ENCODE measurements at places on chromosomes 2 and 18.
A peak's percentile ranks its signal among the peaks of the same experiment; 100 is the strongest.

DNA sequence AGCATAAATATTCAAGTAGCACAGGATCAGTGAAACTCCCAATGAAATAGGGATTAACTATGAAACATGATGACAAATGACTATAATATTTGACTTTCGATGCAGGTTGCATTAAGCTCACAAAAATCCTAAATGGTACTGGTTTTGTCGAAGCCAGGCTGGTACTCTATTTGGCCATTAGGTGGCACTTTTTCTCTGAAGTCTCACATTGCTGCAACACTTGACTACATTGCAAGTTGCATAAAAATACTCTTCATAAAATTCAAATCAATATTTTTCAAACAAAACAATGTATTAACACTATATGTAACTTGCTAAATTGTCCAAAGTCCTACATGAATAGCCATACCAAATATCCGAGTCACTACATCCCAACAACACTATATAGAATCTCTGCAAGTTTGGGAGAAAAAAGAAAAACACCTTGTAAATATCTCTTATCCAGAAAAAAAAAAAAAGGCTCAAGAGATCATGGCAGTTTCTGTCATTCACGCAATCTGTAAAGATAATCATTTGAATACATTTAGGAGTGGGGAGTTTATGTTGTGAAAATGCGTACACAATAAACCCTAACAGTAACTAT lies 9.5 kb downstream of the RTTN start:
- peak; percentile 63 for DNase-seq

DNA sequence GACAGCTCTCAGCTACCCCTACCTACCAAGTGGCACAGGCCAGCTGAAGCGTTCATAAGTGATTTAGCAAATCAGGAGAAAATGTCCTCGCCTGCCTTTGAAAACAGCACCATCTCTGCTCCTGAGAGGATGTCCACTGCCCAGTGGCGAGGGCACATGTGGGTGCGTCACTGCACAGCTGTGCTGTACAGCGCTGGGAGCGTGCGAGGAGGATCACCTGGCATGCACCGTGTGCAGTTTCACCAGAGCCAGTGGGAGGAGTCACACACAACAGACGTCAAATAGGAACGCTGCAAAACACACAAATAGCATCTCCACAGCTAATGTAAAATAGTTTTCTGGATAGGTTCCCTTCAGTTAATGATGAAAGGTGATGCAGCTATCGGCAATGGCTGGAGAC lies 154.1 kb downstream of the HDAC4 start:
- peak; percentile 89 for DNase-seq

GRCh38 chr2:48279344-48280090 lies 250.4 kb upstream of the STON1 start:
- DNase-seq = no peak

GRCh38 chr2:143816916-143817315 lies 687.7 kb downstream of the ARHGAP15 start:
- peak; percentile 62 for DNase-seq

DNA sequence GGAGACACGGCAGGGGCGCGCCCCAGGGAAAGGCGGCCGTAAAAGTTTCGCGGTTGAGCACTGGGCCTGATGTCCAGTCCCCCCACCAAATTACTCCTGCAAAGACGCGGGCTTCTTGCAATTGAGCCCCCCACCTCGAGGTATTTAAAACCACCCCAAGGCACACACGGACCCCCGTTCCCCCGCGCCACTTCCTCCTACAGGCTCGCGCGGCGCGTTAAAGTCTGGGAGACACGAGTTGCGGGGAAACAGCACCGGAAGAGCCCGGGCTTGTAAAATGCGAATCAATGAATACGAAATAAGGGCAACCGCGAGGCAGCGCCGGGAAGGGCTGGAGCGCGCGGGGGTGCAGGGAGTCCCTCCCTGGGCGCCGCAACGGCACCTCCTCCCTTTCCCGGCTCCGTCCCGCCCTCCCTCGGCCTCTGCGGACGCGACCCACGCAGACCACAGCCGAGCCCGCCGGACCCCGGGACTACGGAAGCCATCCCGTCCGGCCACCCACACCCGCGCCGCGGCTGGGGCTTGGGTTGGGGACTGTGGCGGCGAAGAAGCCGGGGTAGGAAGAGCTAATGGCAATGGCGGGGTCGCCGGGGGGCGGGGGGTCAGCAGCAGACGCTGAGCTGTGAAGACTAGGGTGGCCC lies 918 bp upstream of the NETO1 start:
- DNase-seq = no peak

DNA sequence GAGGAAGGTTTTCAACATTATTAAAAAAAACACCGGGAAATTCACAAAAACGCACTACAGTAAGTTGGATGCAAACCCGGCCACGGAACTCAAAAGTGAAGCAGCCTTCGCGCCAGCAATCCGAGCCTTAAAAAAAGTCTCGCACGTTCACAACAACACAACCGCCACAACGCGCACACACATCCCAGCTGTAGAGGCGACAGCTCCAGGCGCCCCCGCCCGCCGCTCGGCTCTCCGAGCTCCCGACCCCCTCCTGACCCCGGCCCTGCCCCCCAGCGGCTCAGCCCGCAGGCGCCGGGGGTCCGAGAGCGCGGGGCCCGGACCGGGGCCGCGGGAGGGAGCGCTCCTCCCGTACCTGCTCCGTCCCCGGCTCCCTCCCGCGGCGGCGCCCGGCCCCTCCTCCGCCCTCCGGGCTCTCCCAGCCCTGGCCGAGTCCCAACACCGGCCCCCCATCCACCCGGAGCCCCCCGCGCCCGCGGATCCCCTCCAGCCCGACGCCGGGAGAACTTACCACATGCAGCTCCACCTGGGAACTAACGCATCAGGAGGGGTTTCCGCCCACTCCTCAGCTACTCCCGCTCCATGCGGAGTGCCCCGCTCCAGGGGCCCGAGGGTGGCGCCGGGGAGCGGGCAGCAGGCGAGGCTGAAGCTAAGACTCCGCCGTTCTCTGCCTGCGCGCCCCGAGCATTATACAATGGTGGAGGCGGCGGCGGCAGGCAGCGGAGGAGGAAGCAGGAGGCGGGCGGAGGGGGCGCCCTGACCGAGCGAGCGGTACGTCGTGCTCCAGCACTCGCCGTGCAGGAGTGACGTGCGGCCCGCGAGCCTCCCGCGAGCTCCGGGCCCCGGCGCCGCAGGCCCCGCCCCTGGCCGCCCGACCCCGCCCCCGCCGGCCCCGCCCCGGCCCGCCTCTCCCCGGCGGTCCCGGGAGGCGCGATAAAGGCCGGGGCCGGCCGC lies at the start of gene SERTAD2:
SERTAD2 (minus strand) TSS at position 805 of the 954 bp plus-strand sequence. CDS start 17,042 bp downstream, outside the sequence.
- no peak for DNase-seq

DNA sequence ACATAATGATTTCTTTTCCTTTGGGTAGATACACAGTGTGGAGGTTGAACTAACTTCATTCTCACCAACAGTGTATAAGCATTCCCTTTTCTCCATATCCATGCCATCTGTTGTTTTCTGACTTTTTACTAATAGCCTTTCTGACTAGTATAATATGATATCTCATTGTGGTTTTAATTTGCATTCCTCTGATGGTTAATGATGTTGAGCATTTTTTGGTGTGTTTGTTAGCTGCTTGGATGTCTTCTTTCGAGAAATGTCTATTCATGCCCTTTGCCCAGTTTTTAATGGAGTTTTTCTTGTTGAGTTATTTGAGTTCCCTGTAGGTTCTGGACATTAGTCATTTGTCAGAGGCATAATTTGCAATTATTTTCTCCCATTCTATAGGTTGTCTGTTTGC lies 59.8 kb downstream of the MARCHF4 start:
- DNase-seq = no peak

GRCh38 chr2:240360645-240361475 lies 74.6 kb upstream of the GPC1 start:
- no peak for DNase-seq

DNA sequence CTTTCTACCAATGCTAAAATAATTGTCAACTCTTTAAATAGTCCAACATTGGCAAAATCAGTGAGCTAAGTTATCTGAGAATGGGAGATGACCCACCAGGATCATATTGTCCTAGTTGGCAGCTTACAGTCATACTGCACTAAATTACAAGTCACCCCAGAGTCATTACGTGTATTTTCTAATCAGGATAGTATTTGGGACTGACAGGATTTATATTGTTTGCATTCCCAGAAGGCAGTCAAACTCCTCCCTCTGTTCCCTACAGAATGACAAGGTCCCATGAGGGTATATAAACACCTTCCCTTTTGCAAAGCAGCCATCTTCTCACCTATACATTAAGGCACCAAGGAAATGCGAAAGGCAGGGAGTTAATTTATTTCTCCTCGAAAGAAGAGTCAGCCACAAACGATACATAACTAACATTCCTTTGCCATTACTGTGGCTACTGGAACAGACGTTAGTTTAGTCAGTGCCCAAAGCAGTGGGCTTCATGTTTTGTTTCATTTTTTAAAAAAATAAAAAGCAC lies 125.3 kb downstream of the ANTXR1 start:
- peak; percentile 84 for DNase-seq

GRCh38 chr2:230922951-230923717 lies 1.9 kb downstream of the GPR55 start:
- no peak for DNase-seq

DNA sequence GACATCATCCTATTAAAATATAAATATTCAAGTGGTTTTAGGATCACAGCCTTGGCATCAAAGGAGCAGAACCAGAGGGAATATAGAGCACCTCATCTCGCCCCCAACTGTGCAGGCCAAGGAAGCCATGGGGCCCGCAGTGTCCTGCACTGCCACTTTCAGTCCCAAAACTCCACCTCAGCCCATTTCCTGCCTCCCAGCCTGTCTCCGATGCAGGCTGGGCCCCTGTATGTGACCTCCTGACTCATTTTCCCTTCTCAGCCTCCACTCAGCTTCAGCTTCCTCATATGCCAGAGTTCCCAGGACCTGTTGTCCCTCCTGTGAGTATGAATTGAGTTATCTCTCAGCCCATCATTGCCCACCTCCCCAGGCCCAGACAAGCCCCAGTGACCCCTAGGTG lies 72.9 kb upstream of the GLI2 start:
- DNase-seq = no peak

- peak; percentile 18 for DNase-seq
These were observed at the start of gene HSBP1L1 for GRCh38 chr18:79964330-79965118. Gene HSBP1L1, plus strand, starts transcription at chr18:79964643. Its CDS starts 93 bp downstream, at chr18:79964736.

- DNase-seq = no peak
These were observed 118.9 kb upstream of the COL5A2 start for GRCh38 chr2:189298481-189298880.

- DNase-seq = no peak
These were observed 193.4 kb downstream of the PARD3B start for GRCh38 chr2:204738721-204739120.

DNA sequence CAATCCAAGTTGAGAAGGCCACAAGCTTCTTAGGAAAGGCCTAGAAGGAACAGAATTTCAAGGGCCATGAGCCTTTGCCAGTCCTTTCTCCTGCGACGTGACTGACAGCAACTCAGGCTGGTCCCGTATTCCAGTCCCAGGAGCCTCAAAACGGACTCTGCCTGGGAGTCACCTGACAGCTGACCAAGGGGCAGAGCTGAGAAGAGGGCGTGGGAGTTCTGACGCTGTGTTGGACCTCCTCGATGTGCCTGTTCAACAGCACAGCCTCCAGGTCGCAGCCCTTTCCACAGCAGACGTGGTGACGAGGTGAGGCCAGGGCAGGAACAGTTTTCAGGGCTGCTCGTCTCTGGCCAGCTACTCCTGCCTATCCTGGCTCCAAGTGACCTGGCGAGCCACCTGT lies 37.6 kb downstream of the CENPO start:
- DNase-seq = no peak

GRCh38 chr2:147549054-147549453 lies 295.8 kb upstream of the ACVR2A start:
- no peak for DNase-seq

GRCh38 chr2:39492716-39493115 lies 55.6 kb upstream of the MAP4K3 start:
- DNase-seq = no peak

DNA sequence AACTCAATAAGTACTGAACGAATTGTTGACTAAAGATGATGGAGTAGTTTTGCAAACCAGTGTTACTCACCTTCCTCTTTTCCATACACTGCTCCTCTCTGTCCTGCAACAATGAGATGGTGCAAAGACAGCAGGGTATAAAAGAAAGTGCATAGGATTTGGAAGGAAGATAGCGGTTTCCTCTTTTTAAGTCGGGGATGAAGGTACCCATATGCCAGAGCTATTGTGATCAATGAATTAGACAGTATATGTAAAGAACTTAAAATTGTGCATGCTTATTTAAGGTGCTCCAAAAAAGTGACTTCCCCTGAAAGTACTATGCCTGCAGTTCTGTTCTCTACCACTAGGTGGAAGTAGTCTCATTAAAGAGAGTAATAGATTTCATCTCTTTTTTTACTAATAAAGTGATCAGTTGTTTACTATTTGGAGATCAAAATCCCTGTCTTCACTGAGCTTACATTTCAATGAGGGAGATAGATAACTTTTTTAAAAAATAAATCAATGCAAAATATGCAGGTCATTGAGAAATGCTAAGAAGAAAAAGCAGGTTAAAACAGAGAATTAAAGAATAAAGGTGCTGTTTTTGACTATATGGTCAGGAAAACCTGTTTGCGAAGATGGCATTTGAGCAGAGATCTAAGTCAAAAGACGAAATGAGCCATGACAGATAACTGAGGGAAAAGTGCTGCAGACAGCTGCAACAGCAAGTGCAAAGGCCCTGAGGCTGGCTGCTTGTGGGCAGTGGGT lies 339.7 kb upstream of the SLC14A2 start:
- peak; percentile 31 for DNase-seq

GRCh38 chr18:46843372-46843771 lies 73.9 kb downstream of the PIAS2 start:
- DNase-seq = no peak

DNA sequence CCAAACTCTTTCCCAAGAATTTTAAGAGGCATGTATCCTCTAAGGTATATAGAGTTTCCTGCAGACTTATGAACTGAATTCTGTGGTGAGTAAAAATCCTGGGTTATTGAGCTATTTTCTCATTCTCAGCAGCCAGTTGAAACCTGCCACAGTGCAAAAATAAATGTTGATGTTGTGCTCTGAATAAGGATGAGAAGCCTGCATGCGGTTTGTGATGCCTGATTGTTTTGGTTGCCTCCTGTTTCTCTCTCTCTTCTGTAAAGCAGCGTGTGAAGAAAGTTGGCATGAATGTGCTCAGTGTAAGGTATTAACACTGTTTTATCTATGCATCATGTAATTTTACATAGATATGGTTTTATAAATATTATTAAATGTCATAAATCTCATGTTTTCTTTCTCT lies 452.6 kb downstream of the CDH2 start:
- DNase-seq = no peak

GRCh38 chr18:54616220-54616848 lies 25.3 kb downstream of the DYNAP start:
- peak; percentile 55 for DNase-seq

DNA sequence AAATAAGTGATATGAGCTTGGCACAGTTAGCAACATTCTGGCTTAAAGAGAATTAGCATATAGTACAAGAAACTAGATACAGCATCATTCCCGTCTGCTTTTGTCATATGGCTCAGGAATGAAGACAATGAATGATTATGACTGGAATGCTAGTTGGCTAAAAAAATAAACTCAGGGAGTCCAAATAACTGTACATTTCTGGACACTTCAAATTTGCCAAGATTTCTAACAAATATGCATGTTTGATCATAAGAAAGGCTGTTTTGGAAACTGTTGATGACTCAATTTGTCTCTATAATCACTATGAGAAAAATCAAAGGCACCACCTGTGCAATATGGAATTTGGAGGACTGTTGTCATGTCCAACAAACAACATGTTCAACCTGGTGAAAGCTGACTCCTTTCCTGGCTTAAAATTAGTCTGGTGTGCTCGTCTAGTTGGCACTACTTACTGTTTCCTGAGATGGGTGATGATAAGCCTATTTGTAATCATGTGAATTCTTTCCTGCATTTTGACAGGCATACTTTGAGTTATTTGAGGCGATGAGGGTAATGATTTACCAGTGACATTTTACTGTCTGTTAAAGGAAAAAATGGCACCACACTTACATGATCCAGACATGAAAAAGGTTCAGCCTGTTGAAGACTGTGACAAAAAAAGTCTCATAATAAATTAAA lies 133.9 kb upstream of the CDH20 start:
- no peak for DNase-seq
